Kidney (tissue), 22 donors: ENCODE measurements at places on chromosomes 16 and 17. TPM values are rescaled to one million over a fixed set of nuclear protein-coding genes. Genes with fewer than 3 reads are reported as not detected.

Gene SOX8
- total RNA-seq = 1.0 TPM

- no peak for DNase-seq
Measured at GRCh38 chr17:76433693-76434092, 19.3 kb downstream of the UBE2O start.

DNA sequence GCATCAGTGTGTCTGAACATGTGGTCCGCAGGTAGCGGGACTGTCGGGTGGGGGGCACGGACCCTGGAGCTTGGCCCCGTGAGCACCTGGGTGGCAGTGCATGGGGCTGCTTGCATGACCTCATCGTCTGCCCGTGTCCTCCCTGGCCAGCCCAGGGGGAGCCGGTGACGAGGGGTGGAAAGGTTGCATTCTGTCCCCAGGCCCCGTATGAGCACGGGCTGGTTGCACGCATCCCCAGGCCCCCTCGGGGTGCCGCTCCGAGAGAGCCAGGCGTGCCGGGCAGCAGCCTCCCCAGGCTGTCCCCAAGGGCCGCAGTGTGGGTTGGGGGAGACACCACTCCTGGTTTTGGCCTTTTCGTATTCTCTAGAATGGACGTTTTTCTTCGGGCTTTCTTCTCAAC lies 29.9 kb downstream of the TSC2 start:
- DNase-seq = no peak

GRCh38 chr17:42674755-42675347 lies 1.9 kb downstream of the PLEKHH3 start:
- DNase-seq = no peak

DNA sequence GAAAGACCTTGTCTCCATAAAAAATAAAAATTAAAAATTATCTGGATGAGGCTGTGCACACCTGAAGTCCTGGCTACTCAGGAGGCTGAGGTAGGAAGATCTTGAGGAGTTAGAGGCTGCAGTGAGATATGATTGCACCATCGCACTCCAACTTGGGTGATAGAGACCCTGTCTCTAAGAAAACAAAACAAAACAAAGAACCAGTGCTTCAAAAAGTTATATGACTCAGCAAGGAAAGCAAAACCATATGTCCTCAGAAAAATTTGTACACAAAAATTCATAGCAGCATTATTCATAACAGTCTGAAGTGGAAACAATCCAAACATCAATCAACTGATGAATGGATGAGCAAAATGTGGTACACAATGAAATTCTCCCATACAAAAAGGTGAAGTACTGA lies 48.9 kb downstream of the SLFN5 start:
- DNase-seq = no peak

GRCh38 chr17:30278032-30278431 lies 13.7 kb downstream of the BLMH start:
- DNase-seq = peak; percentile 75

DNA sequence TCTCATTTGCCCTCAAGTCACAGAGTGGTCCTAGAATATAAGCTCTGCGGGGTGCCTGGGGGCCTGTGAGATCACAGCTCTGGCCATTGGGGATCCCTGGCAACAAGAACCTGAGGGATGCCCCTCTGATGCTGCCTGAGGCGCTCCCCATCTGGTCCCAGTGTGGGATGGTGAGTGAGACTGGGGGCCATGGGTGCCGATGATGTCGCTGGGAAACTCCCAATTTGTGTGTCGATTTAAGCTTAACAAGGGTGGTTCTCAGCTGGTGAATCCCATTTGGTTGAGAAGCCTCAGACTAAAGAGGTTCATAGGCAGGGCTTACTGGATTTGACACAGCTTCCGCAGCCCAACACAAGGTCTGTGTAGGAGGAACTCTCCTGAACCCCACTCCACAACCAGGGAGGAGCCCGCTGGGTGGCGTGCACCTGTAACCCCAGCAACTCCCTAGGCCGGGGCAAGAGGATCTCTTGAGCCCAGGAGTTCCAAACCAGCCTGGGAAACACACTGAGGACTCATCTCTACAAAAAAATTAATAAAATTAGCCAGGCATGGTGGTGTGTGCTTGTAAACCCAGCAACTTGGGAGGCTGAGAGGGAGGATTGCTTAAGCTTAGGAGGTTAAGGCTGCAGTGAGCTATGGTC lies 63.7 kb upstream of the SIAH1 start:
- no peak for DNase-seq

DNA sequence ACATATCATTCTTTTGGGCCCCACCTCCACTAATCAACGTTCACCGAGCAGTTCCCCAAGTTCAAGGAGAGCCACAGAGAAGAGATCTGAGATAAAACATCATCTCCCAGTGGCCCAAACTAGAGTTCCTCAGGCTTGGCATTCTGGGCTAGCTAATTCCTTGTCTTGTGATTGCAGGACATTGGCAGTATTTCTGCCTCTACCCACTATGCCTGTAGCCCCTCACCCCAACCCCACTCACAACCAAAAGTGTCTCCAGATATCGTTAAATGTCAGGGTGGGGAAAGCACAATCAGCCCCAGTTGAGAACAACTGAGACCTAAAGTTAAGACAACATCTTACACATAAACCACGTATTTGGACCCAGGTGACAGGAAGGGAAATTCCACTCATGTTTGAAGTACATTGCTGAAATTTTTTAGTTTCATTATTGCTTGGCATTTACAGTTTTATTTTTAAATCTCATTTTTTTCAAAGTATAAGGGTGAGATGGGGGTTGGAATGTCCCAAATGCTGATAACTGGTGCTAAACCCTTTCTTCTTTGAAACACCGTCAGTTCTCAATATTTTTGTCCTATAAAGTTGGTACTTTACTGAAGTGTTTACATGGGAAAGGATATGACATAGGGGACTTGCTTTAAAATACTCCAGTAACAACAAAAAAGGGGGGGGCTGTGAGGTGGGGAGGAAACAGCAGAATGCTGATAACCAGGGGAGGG lies 13.6 kb downstream of the ZC3H7A start:
- DNase-seq = no peak

Gene UMOD
- total RNA-seq = 65.7 TPM

DNA sequence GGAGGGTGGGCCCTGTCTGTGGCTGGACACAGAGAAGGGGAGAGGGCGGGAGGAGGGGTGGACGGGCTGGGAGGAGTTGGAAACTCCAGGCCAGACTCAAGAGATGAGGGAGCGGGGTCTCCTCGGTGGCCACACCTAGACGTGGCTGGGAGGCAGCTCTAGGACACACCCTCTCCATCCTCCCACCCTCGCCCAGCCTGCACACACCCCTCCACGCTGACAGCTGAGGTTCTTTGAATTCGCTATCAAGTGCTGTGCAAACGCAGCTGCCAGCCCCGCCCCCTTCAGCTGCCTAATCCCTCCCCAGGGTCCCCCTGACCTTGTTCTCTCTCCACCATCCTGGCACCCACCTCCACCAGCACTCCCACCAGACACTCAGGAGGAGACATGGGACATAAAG lies 48.7 kb downstream of the DNAH17 start:
- no peak for DNase-seq

Gene MYH11
- 175 TPM for total RNA-seq

- no peak for DNase-seq
Measured at GRCh38 chr17:41230094-41230493, 2.2 kb upstream of the KRTAP9-3 start.

DNA sequence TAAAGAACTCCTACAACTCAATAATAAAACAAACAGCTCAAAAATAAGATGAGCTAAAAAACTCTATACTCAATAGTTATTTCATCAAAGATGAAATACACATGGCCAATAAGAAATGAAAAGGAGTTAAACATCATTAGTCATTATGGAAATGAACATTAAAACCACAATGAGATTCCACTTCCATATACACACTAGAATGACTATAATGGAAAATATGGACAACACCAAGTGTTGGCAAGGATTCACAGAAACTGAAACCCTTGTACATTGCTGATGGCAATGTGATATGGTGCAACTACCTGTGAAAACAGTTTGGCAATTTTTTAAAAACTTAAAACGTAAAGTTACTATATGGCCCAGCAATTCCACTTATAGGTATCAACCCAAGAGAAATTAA lies 91.4 kb downstream of the GRIN2A start:
- no peak for DNase-seq

Gene ZNF830
- total RNA-seq = 16.8 TPM

Gene CBX2
- total RNA-seq = 3.5 TPM
